ENCODE measurements at places on chromosomes 11 and 22. TPM values are rescaled to one million over a fixed set of nuclear protein-coding genes. Genes with fewer than 3 reads are reported as not detected.

GRCh38 chr11:85590848-85591483 lies 36.2 kb downstream of the DLG2 start:
- DNase-seq, result no peak

DNA sequence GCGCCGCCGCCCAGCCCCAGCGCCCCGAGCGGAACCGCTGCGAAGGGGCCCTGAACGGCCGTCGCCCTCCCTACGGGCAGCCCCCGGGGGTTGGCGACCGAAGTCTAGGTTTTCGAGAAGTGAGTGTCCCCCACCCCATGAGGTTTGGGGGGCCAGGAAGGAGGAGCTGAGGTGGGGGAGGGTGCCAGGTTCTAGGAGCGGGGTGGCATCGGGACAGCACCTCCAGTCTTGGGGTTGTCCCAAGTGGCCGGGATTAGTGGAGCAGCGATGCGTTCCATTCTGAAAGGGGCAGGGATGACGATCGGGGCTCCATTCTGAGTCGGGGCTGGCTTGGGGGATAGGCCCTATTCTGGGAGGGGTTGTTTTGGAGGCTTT lies 408 bp downstream of the PPP2R5B start:
- no peak for DNase-seq

DNA sequence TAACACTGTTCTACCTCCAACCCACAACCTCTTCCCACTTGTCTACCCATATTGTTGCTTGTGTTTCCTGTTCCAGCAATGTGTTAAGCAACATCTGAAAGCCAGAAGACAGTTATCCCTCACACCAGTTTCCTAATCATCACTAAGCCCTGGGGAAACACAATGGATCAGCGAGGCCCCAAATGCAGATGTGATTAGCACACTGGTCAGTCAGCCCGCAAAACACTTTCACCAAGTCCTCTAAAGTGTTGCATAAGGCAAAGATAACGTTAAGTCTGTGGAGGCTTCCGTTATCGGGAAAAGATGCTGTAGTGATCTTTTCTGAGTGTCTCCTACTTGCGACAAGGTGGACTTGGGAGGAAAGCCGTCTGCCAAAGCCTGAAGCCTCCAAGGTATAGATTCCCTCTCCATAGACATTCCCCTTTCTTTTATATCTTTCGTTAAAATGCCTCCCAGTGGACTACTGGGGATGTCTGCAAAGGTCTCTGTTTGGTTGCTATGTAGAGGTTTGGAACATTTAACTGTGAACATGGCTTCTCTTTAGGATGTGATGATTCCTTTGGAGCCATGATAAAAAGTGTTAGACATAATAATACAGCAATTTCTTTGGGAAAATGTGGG lies at the start of gene MS4A3:
Gene MS4A3, plus strand, starts transcription at position 317 of the 621 bp plus-strand sequence. CDS start 4,496 bp downstream, outside the sequence.
- DNase-seq, result no peak

GRCh38 chr11:9158898-9159391 lies 67.5 kb upstream of the SCUBE2 start:
- no peak for DNase-seq

GRCh38 chr11:59012398-59013265 lies 73.3 kb downstream of the GLYATL1 start:
- DNase-seq, result peak; percentile 94

- DNase-seq, result no peak
Observed at GRCh38 chr11:72430741-72431570, 3.4 kb downstream of the CLPB start.

NPTXR gene
- 0.45 TPM for total RNA-seq

TEF gene
- total RNA-seq, result 26.3 TPM

MISFA gene
- total RNA-seq, result 1.2 TPM

All from left lobe of liver (tissue), 2 donors.